ENCODE measurements at places on chromosomes 7 and 10.
A peak's percentile ranks its signal among the peaks of the same experiment; 100 is the strongest.

GRCh38 chr10:47057471-47057870, 146.2 kb downstream of the PTPN20 start:
- no peak for DNase-seq

- no peak for DNase-seq
These were observed 4.8 kb upstream of the ADD3 start for GRCh38 chr10:110002801-110003523.

DNA sequence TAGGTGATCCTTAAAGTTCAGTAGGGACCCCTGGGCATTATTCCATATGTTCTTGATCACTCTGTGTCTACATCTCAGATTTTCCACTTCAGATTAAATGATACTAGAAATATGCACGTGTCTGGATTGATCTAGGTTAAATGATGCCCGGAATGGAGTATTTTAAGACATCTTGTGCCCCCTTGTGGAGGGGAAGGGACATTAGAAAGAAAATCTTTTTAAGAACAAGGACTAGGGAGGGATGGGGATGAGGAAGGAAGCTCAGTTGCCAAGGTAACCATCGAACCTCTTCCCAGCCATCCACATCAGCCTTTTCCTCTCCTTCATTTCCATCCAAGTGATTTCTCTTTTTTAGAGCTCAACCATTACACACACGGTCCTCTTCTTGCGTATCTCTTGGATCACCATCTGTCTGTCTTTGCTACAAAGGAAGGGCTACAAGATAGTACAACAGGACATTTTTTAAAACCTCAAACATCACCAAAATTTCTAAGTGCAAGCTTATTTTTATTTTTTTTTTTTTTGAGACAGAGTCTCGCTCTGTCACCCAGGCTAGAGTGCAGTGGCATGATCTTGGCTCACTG, 40.5 kb downstream of the PRSS2 start:
- DNase-seq, result no peak

DNA sequence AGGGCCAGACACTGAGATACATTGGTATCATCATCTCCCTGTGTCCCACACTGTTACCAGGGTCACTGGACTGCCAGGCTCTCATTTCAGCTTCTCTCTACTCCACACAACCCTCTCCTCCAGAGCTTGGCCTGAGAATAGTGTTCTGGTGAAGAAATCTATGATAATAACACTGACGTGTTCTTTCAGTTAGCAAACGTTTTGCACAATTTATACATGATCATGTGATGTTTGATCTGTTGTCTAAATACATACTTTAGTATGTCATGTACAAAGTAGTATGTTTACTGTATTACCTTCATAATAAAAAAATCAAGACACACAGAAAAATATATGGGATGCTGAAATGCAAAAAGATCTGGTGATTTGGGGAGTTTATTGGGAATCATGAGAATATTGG, 5.0 kb downstream of the SLC16A9 start:
- DNase-seq, result no peak

- no peak for DNase-seq
These were observed 76.8 kb upstream of the LRRN3 start for GRCh38 chr7:111014079-111014478.

- no peak for DNase-seq
These were observed 37.6 kb downstream of the AKR1C4 start for GRCh38 chr10:5234106-5234860.

DNA sequence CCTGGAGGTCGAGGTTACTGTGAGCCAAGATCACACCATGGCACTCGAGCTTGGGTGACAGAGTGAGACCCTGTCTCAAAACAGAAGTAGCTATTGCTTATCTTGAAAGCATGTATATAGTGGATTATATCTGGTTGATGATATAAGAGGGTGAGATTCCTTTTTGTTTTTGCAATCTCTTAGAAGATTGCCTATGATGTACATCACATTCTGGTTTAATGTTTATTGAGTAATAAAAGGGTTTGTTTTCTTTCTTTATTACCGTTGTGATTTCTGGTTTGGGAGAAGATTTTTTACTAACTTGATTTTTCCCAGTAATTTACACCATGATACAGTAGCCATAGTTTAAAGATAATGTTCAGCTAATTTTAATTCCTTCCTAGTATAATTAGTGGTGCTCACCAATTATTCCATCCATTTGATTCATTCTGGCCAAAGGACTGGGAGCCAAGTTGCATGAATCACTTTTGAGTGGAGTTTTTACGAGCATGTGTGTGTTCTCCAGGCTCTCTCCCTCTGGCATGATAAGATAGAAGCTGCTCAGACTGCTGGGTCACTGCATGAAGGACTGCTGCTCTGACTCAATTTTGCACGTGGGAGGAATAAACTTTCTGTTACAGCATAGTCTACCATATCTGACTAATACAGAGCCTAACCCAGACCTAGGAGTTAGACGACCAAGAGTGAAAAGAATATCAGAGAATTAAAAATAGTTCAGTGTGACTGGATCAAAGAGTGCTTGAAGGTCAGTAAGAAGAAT, 13.5 kb upstream of the TSPAN13 start:
- DNase-seq, result no peak

- DNase-seq, result no peak
These were observed 6.5 kb downstream of the SAMD8 start for GRCh38 chr10:75117995-75118394.

GRCh38 chr10:84204122-84204521, 9.8 kb downstream of the CDHR1 start:
- no peak for DNase-seq

DNA sequence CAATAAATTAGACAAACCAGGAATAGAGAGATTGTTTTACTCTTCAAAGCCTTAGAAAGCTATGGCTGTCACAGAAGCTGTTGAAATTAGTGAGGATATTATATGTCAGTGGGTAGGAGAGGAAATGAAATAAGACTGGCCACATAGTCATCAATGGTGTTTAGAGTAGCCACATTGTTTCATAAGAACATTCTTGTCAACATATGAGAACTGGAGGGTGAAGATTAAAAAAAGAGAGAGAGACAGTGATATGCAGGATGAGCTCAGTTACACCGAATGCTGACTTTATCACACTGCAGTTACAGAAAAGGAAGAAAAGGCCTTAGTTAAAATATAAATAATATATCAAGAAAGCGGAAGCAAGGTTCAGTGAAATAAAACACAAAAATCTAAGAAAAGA, 412.0 kb downstream of the CNTNAP2 start:
- DNase-seq, result no peak

- DNase-seq, result no peak
These were observed 189.3 kb downstream of the PRPF18 start for GRCh38 chr10:13775786-13776775.

- no peak for DNase-seq
These were observed 52.5 kb upstream of the MACC1 start for GRCh38 chr7:20269726-20270125.

GRCh38 chr10:1035201-1035600, 9.5 kb upstream of the IDI2 start:
- DNase-seq, result peak; percentile 46

GRCh38 chr10:71326464-71326881, 7.4 kb downstream of the SLC29A3 start:
- no peak for DNase-seq

DNA sequence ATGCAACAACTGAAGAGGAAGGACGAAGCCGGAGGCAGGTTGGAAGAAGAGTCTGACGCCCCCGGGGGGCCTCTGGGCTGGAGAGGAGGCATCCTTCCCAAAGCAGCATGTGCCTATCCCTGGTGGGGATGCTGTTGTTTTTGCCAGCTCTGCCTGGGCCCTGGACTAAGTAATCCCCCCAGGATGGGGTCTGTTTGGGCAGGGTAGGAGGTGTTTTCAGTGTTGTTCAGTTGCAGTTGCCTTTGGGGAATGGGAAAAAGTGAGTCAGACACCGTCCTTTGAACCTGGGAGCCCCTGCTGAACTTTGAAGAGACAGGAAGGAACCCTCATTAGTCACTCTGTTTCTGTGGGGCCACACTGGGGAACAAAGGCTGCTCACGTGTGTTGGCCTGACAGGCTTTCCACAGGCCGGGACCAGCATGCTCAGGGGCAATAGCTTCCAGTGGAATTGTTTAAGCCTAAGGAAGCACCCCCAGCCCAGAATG, 35.2 kb upstream of the GDF10 start:
- DNase-seq, result no peak

DNA sequence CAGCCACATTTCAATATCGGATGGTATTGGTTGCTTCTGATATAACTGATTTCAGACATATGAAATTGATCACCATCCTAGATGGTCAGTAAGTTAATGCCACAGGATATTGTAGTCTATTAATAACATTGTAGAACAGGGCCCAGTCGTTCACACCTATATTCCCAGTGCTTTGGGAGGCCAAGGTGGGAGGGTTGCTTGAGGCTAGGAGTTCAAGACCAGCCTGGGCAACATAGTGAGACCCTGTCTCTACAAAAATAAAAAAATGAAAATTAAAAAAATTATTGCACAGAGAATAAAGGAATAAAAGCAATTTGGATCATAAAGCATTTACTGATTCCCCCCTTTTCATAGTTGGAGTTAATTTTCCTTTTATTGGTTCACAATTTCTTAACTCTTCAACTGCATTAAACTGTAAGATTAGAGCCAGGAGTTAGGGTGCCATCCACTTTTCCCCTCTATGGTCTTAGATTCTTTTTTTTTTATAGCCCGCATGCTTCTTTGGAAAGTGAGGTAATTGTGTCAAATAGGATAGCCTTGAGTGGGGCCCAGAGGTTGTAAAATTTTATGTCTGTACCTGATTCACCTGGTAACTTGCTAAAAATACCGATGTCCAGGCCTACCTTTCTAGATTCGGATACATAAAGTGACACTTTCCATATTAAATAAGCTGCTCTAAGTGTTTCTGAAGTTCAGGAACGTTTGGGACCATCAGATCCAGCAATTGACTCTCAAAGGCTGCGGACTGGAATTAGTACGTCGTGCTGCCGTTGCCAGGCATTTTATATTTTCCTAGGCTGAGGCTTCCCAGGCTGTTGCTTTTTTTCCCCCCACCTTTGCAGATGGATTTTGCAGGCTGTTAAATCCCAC, 24.7 kb downstream of the ADK start:
- no peak for DNase-seq
